ENCODE measurements at places on chromosomes 12 and 14.

GRCh38 chr14:56248442-56248841 lies 130.2 kb downstream of the PELI2 start:
- no peak for DNase-seq

DNA sequence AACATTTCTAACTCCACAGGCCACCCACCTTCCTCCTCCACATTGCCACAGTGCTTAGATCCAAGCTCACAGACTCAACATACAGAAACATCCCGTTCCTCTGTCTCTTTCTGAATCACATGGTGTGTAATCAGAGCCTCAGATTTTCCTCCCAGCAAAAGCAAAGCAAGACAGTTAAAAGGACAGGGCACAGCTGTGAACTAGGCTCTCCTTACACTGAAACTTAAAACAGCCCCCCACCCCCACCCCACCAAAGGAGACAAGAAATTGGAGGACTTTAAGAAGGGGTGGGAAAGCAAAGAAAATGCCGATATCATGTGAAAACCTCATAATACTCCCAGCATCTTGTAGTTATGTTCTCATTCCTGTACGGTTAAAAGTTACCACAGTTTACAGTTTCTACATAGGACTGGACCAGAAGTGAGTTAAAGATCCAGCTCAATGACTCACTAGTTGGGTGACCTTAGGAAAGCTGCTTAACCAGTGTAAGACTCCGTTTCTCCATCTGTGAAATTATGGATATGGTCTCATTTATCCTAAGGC lies 4.8 kb downstream of the YBX3 start:
- DNase-seq: no peak

GRCh38 chr12:6547987-6548386 lies 7.9 kb downstream of the IFFO1 start:
- no peak for DNase-seq

- no peak for DNase-seq
Observed at GRCh38 chr12:34606749-34607519, 584.6 kb downstream of the ALG10 start.

- no peak for DNase-seq
Observed at GRCh38 chr14:21923820-21924219, 250.2 kb upstream of the OR4E1 start.

- no peak for DNase-seq
Observed at GRCh38 chr12:119620490-119620889, 26.9 kb downstream of the TMEM233 start.

GRCh38 chr12:4050340-4050739 lies 177.1 kb upstream of the PARP11 start:
- DNase-seq: no peak

DNA sequence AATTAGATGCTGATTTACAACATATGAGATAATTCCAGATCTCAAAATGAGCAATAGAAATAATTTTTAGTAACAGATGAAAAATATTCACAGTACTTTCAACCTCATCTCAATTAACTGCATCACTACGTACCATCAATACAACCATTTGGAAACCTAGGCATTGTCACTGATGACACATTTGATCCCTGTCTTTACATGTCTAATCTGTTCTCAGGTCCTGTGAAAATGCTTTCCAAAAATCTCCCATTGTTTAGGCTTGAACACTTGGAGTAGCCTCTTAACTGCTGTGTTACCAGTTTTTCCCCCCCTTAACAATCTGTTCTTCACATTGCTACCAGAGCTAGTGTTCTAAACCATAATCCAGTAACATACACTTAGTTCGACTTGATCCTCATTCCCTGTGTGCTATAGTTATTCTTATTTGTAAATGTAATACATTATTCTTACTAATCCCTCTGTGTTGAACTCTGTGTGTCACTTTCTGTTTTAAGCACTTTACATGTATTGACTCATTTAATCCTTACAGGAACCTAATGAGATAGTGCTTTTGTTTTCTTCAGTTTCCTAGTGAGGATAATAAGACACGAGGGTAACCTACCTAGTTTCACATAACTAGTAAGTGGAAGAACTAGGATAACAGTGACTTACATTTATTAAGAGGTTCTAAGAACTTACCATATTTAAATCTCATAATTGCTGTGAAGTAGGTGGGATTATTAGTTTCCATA lies 41.7 kb downstream of the LARP4 start:
- no peak for DNase-seq

GRCh38 chr14:51566831-51567582 lies 84.7 kb upstream of the FRMD6 start:
- DNase-seq: no peak

DNA sequence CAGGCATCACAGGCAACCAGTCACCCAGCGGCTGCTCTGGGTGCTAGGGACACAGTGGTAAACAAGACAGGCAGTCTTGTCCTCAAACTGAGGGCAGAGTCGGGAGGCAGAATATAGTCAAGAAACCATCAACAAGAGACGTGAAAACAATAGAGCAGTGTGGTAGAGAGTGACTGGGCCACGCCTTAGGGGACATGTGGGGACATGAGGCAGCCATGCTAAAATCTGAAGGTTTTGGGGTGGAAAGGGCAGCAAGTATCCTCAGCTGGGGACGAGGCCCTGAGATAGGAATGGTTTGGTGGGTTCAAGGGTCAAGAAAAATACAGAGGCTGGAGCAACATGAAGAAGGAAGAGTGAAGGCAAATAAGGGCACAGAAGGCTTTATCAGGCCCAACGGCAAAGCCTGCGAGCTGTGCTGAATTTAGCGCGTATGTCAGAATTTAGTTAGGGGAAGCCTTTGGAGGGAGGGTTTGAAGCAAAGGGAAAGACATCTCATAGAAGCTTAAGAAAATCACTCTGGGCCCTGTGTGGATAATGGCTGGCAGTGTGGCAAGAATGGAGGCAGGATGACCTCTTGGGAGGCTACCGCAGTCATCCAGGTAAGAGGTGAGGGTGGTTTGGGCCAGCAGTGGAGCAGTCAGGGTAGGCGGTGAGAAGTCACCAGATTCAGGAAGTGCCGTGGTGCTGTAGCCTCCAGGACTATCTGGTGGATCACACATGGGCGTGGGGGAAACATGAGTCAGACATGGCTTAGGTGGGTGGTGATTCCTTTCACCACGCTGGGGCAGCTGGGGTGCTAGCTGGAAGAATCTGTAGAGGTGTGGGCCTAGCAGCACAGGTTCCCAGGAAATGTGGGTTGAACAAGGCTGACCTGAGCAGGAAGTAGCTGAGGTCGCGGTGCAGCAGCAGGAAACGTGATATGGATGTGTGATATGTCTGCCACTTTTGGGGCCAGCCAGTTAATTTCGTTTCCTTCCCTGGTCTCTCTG lies 3.0 kb downstream of the EVL start:
- peak; percentile 94 for DNase-seq

DNA sequence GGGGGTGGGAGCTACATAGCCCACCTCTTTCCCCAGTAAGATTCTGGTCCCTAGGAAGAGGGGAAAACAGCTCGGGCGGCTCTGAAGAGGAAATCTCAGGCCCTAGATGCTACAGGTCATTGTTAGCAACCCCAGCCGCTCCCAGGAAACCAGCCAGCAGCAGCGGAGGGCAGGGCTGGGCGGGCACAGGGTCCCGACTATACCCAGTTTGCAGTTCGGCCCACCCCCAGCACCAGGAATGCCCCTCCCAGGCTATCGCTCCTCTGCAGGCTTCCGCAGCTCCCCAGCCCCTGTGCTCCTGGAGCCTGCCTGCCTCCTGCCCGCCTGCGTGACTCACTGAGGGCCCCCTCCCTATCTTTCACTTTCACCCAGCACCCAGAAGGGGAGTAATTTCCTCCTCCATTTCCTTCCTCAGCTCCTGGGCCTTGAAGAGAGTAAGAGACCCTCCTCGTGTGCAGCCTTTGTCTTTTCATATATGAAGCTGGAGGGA lies 27.2 kb upstream of the PNMA1 start:
- DNase-seq: peak; percentile 68

DNA sequence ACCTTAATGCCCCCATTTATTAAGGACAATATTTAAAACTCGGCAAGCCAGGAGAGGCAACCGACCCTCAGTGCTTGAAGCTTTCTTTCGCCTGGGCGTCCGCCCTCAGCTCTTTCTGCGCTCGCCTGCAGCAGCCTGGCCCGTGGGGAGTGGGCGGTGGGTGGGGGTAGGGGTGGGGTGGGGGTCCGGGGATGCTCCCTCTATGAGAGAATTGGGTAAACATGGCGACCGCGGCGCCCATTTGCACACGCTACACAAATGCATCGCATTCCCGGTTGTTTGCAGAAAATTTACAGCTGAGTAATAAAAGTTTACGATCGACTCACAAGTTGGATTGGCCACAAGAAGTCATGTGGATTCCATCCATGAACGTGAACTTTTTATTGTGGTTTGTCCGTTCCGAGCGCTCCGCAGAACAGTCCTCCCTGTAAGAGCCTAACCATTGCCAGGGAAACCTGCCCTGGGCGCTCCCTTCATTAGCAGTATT lies 7.7 kb downstream of the HOXC8 start:
- DNase-seq: no peak

GRCh38 chr12:57430112-57430930 lies 522 bp downstream of the R3HDM2 start:
- DNase-seq: no peak

DNA sequence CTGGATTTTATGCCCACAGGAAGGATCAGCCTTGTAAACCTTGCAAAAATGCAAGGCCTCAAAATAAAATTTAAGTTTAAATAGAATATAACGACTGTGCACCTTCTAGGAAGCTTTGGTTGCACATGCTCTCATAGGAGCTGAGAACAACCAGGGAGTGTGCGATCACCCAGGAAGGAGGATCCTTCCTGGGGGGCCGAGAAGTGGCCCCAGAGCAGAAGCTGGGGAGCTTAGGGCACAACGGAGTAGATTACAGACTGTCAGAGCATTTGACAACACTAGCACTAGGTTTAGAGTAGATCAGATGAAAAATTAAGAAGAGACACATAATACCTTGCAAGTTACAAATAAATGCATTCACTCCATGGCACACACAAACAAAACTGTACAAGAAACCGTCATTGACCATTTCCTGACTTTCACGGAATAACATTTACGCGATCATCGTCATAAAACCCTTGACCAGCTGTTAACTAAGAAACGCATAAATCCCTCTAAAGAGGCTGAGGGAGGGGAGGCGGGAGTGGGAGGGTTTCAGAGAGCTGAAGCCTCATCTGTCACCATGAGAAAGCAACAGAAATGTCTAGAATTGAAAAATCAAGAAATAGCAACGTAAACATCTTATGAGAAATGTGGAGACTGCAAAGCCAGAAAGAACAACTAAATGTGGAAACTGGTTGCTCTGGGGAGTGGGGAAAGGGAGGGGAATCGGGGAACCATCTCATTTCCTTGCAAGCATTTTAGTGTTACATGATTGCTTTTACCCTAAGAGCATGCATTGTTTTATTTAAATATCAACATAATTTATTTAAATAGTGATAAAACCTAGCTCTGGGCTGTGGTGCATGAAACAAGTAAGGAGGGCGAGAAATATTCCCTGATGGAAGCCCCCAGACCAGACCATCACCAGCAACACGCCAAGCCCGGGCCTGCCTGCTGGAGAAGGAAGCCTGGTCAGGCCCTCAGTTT lies 13.1 kb upstream of the CCDC85C start:
- no peak for DNase-seq

GRCh38 chr14:104282332-104283196 lies 144.2 kb downstream of the KIF26A start:
- DNase-seq: no peak

DNA sequence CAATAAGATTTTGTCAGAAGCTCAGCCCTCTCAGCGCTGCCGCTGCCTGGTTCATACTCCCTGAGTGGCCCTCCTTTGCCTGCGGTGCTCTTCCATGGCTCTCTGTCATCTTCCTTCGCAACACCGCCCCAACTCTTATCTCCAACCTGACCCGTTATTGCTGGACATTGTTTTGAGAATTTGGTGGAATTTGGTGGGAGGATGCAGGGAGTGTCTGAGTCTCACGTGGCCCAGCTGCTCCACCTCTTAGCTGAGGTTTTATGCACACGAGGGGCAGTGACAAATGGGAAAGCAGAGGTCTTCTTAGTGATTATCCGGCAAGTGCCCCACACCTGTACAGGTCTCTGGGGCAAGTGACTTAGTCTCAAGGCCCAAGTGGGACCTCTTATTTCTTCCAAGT lies 97.5 kb upstream of the RPH3A start:
- no peak for DNase-seq

GRCh38 chr14:36056845-36057244 lies 119.7 kb downstream of the PTCSC3 start:
- no peak for DNase-seq

DNA sequence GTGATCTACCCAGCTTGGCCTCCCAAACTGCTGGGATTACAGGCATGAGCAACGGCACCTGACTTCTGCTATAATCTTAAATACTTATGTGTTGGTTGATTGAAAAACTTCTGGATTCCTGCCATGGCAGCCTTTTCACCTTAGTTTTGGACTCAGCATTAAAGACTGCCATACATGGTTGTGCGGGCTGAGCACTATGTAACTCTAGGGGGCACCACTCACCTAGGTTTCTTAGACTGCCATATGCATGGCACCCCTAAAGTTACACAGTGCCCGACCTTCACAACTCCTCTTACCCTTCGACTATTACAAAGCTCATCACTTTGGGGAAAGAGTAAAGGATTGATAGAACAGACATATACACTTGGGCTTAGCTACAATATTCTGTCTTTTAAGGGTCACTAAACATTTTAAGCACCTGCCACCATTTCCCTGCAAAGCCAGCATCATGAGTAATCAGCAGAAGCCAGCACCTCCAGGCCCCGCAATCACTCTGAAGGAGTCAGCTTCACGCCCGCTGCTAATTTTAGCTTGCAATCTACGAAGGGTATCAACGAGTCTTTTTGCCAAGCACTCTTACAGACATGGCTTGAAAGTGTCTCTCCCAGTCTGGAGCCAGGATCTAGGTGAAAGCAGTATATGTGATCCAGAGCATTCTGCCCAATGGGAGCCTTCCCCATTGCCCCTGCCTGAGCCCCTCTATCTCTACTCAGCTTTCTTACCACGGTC lies 59.8 kb downstream of the SUDS3 start:
- no peak for DNase-seq

GRCh38 chr12:77493302-77494168 lies 337.2 kb upstream of the NAV3 start:
- DNase-seq: no peak

DNA sequence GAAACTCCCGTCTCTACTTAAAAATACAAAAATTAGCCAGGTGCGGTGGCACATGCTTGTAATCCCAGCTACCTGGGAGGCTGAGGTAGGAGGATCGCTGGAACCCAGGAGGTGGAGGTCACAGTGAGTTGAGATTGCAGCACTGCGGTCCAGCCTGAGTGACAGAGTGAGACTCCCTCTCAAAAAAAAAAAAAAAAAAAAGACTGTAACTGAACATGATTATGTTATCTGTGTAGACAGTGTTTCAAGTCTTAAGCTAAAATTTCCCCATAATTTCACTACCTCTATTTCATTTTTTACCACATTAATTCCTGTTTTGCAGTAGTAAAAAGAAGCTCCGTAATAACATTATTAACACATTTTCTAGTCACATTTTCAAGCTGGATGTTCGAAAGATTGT lies 5.4 kb downstream of the PLBD1 start:
- no peak for DNase-seq

GRCh38 chr14:86541972-86542371 lies 1012.0 kb downstream of the FLRT2 start:
- DNase-seq: no peak
